ENCODE measurements at places on chromosomes 7 and 10.

GRCh38 chr7:37480041-37481031 lies 31.7 kb upstream of the ELMO1 start:
- no peak for DNase-seq

- DNase-seq: no peak
Observed at GRCh38 chr7:33907625-33908024, 2.3 kb downstream of the BMPER start.

- DNase-seq: no peak
Observed at GRCh38 chr7:16849296-16850148, 32.3 kb downstream of the AGR3 start.

DNA sequence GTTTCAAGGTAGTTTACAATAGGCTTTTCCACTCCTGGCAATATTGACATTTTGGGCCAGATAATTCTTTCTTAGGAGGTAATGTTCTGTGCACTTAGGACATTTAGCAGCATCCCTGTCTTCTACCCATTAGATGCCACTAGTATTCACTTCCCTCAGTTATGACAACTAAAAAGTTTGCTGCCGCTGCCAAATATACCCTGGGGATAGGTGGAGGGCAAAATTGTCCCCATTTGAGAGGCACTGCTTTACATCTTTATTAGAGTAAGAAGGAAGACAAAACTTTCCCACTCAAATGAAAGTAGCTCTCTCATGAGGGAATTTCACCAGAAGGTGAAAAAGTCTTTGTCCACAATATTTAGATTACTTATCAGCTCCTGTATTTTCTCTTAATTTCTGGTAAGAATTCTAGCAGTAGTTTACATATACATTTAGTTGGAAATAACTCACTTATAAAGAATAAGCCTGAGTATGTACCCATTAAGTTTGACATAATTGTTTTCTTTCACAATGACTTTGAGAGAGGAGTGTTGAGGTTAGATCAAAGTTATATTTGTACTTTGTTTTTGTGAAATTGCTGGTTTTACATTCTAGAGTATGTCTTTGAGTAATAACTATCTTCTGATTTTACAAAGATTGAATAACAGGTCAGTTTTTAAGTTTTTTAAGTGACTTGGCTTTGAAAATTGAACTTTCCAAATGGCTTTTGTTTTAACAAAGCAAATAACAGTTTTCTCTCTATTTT lies 46.0 kb downstream of the HELLS start:
- no peak for DNase-seq

DNA sequence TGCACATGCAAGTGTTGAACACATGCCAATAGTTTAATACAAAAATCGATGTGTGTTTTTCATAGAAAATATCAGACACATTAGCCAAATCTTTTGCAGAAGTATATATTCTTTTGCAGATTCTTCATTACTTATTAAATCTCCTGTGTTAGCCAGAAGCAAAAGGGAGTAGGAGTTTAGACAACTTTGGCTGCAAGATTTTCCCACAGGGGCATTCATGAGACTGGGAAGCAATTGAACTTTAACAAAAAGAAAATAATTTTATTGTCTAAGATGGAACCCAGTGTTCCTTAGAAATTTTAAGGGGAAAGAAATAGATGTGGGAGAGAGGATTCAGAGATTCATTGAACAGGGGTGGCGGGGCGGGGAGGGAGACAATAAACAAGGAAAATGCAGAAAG lies 1336.0 kb downstream of the GATA3 start:
- no peak for DNase-seq

- DNase-seq: no peak
Observed at GRCh38 chr10:113047151-113047550, 97.1 kb downstream of the TCF7L2 start.

DNA sequence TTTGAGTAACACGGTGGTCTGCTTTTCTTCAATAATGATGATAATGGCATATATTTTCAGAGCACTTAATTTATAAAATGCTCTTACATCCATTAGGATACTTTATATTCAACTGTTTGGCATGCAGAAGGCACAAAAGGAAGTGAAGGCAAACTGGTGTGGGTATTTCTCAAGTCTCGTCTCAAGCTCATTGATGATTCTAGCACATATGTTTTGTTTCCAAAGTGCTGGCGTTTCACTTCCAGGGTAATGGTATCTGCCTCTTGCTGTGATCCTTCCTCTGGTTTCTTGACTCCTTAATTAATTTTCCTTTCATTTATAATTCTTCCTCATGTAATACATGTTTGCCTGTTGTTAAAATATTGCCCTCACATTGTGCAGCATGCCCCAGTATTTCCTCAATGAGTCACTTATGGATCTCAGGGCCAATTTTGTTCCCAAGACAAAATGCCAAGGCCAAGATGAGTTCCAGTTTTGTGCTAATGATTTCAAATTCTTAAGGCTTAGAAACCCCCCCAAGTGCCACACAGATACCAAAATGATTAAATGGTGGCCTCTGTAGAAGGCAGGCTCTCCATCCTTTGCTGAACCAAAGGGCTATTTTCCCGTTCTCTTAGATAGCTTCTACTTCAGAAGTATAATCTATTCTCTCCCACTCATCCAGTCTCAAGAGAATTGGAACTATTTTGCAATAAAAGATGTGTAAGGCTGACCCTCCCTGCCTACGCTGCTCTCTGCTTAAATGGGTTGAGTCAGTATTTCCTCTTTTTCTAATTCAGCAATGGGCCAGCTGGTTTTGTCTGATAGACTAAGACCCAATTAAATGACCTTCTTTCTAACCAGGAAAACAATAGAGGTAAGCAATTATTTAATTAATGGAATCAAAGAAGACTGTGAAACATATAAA lies 171.2 kb downstream of the ZNF365 start:
- no peak for DNase-seq

- DNase-seq: no peak
Observed at GRCh38 chr10:8034466-8035005, 20.0 kb upstream of the GATA3 start.

DNA sequence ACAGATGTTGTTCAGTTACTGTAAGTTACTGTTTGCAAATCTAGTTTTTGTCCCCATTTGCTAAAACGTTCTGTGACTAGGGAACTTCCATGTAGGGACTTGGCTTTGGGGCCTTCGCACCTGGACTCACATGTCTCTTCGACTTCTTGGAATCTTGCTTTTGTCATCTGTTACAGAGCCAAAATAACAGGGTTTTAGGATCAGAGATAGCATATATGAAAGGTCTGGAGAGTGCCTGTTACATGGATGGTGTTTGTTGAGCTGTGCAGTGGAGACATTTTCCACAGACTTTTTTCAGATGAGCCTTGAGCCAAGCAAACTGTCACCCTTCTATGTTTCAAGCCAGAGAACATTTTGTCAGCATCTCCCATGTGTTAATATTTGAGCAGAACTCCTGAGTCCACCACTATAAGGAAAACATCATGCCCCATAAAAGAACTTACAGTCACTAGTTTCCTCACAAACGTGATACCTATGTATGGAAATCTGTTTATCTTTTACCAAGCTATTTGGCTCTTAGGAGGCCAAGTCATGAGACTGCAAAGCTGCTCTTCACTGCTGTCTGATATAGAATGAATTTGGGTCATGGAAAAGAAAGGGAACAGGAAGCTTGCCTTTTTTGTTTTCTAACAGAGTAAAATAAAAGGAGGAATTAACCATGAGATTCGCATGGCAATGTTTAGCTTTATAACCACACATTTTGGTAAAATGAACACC lies 818.6 kb upstream of the IGFBP3 start:
- no peak for DNase-seq

DNA sequence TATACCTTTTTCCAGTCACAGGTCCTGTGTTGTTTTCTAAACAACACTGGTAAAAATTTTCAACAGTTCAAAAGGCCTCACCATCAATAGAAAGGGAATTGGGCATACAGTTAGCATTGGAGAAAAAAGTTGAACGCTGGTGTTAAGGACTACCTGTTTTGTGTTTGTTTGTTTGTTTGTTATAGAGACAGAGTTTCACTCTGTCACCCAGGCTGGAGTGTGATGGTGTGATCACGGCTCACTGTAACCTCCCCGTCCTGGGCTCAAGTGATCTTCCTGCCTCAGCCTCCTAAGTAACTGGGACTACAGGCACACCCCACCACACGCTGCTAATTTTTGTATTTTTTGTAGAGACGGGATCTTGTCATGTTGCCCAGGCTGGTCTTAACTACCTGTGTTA lies 306.1 kb downstream of the PRPF18 start:
- no peak for DNase-seq

DNA sequence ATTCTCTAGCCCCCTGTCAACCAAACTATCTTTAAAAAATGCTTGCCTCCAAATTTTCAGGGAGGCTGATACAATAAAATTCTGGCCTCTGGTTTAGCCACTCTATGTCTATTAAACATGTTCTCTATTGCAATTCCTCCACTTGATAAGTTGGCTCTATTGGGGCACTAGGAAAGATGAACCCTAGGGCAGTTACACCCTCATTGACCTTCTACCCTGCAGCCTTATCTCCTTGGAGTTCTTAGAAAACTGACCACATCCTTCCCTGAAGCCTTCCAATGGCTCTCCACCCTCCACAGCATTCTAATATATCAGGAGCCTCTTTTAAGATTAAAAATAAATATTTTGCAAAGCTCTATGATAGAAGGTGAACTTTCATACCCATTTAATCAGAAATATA lies 30.6 kb downstream of the SVOPL start:
- DNase-seq: no peak

DNA sequence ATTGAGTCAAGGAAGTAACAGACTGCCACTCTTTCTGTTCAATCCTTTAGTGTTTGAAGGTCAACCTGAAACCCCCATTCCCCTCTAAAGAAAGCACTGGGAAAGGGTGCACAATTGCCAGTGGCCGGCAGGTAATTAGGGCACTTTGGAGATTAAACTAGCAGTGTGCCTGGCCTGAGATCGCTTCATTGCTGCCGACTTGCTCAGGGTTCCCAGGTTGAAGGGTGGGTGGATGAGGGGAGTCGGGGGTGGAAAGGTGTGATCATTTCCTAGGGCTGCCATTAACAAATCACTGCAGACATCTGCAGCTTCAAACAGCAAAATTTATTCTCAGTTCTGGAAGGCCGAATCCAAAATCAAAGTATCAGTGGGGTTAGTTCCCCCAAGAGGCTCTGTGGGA lies 16.3 kb upstream of the BTBD16 start:
- no peak for DNase-seq

- peak; percentile 49 for DNase-seq
Observed at GRCh38 chr7:102426268-102427018, 6.9 kb upstream of the ORAI2 start.

DNA sequence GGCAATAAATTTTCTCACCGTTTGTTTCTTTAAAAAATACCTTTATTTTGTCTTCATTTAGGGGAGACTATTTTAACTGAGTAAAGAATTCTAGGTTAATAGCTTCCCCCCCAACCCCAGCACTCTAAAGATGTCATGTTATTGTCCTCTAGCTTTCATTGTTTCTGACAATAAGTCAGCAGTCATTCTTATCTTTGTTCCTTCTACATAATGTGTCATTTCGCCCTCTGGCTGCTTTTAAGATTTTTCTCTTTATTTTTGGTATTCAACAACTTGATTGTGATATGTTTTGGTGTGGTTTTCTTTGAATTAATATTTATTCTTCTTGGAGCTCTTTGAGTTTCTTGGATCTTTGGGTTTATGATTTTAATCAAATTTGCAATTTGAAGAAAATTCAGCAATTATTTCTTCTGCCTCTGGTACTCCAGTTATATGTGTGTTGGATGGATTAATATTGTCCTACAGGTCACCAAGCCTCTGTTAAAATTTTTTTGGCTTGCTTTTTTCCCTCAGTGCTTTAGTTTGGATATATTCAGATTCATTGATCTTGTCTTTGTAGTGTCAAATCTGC lies 64.6 kb upstream of the ELN start:
- DNase-seq: no peak

DNA sequence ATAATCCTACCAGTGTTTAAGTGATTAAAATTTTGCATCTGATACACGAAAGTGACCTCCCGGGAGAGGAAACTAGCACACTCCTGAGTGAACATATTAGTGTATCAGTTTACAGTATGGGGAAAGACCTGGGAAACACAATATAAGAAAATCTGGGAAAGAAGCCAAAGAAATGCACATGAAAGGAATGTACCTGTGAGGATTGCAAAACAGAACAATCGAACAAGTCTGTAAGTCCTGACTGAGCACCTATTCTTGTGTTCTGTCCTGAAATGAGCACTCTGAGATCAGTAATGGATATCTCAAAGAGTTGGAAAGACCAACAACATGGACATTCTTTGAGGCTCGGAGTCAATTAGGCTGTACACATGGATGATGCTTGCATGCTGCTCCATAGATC lies 554.7 kb downstream of the SORCS3 start:
- DNase-seq: no peak

DNA sequence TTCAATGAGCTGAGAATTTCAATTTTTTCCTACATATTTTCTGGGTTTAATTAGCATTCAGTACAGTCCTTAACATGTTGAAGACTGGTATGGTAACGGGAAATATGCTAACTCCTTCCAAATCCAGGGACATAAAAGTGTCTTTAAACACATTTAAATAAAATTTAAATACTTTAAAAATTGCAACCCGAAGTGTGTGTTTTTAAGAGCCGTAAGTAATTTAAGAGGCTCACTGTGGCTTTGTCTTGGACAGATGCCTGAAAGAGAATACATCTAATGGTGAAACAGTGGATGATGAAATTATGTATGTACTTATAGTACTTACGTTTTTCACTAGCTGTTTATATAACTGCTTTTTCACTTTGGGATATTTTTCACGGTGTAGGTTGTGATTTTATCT lies 687.3 kb upstream of the CELF2 start:
- no peak for DNase-seq

DNA sequence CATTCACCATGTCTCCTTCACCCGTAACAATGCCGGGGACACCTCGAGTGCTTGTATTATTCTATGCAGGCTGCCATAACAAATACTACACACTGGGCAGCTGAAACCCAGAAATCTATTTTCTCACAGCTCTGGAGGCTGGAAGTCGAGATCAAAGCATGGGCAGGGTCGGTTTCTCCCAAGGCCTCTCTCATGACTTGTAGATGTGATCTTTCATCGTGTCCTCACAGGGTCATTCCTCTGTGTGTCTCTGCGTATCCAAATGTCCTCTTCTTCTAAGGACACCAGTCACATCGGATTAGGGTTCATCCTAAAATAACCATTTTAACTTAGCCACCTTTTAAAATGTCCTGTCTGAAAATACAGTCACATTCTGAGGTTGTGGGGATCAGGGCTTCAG lies 303.5 kb downstream of the KLF6 start:
- DNase-seq: no peak

- no peak for DNase-seq
Observed at GRCh38 chr10:8502573-8502972, 448.1 kb downstream of the GATA3 start.

DNA sequence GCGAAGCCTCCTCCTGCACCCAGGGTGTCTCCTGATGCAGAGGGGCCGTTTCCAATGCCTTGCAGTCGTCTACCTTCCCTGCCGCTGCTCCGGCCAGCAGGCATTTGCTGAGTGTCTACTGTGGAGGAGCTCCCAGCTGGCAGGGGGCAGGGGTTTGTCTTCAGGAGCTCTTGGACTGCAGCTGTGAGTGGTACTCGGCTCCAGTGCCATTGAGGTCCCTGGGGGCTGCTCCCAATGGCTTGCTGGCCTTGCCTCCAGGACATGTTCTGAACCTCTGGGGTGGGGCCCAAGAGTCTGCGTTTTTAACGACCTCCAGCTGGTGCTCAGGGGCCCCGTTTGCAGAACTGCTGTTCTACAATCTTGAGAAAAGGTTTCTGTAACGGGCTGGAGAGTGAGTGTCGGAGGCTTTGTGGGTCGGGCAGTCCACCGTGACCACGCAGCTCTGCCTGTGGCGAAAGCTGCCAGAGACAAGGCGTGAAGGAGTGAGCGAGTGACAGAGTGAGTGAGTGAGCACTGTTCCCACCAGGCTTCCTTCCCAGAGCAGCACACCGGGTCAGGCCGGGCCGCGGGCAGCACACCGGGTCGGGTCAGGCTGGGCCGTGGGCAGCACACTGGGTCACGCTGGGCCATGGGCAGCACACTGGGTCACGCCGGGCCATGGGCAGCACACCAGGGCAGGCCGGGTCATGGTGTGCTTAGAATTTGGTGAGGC lies 520.2 kb downstream of the PTPRN2 start:
- no peak for DNase-seq

Measured in T-helper 22 cell (primary cell).